Upper lobe of left lung (tissue), 6 donors: ENCODE measurements at places on chromosomes 7 and 10. TPM values are rescaled to one million over a fixed set of nuclear protein-coding genes. Genes with fewer than 3 reads are reported as not detected.

- DNase-seq = peak; percentile 33
- H3K27me3 ChIP-seq = no peaks in the 10 kb centered on the region
- H3K4me1 ChIP-seq = peaks cover 2% of the 10 kb centered on the region
- no peak overlapping the region for H3K27ac ChIP-seq
Observed at GRCh38 chr10:70267161-70267933, 16.5 kb downstream of the NPFFR1 start.

- H3K27ac ChIP-seq = no peak overlapping the region
- H3K36me3 ChIP-seq = no peaks in the 10 kb centered on the region
- no peak for DNase-seq
Observed at GRCh38 chr7:28759475-28759971, 198.6 kb downstream of the TRIL start.

DNA sequence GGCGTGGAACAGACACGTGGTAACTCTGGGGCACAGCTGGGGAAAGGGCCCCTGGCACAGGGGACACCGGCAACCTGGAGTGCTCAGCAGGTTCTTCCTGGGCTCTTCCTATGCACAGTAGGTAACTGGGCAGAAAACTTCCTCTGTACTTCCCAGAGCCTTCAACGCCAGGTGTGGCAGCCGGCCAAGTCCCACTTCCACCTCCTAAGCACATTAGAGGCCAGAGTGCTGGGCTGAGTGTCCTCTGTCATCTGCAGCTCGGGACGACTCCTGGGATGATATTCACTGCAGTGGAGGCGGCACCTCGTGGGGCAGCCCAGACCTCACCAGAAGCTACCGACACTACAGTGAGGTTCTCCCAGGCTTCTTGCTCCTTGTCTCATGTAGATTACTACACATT is 114.5 kb downstream of the LARP4B start:
- no peaks in the 10 kb centered on the region for H3K27me3 ChIP-seq
- no peak for DNase-seq
- peaks cover 36% of the 10 kb centered on the region for H3K36me3 ChIP-seq
- H3K4me1 ChIP-seq = peaks cover 24% of the 10 kb centered on the region
- H3K27ac ChIP-seq = no peak overlapping the region
- no peak overlapping the region for H3K4me3 ChIP-seq

The GSTO2 gene
- 11.2 TPM for total RNA-seq

GRCh38 chr7:52154382-52154781 is 837.8 kb upstream of the COBL start:
- no peak overlapping the region for H3K4me3 ChIP-seq
- no peaks in the 10 kb centered on the region for H3K4me1 ChIP-seq
- H3K27me3 ChIP-seq = no peaks in the 10 kb centered on the region
- no peak overlapping the region for H3K27ac ChIP-seq
- H3K36me3 ChIP-seq = no peaks in the 10 kb centered on the region
- no peak for DNase-seq

The SEC61A2 gene
- 4.3 TPM for total RNA-seq

The GSAP gene
- total RNA-seq = 62.8 TPM

The CYP26A1 gene
- total RNA-seq = not detected

The CPA2 gene
- total RNA-seq = not detected

The AGAP4 gene
- total RNA-seq = 12.1 TPM

GRCh38 chr10:19623321-19623720 is 192.9 kb upstream of the PLXDC2 start:
- H3K4me1 ChIP-seq = no peaks in the 10 kb centered on the region
- no peak for DNase-seq
- H3K27ac ChIP-seq = no peak overlapping the region

DNA sequence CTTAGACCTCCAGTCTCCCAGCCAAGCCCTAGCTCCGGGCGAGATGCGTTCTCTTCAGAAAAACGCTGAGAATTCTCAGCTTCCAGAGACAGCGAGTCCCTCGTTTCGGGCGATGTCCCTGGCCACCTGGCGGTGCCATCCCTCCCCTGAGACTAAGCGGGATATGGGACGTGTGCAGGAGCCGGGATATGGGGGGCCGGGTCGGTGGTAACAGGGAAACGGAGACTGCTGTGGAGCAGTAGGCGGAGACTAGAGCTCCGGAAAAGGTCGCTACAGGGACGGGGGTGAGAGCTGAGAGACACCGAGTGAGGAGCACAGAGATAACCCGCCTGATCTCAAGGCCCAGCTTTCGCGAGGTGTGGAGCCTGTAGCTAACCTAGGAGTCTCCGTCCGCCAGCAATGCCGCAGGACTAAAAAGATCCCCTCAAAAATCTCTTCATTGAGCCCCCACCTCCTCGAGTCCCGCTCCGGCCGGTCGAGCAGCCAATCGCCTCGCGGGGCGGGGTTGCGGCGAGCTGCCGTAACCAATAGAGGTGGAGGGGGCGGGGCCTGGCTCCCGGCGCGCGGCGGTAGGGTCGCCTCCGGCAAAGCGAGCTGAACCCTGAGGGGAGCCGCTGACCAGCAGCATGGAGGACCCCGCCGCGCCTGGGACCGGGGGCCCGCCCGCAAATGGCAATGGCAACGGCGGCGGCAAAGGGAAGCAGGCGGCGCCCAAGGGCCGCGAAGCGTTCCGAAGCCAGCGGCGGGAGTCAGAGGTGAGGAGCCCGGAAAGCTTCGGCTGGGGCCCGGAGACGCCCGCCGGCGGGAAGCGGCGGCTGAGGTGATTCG is at the start of gene STRIP2:
TSS of gene STRIP2 (plus strand) at position 586 of the 828 bp plus-strand sequence. CDS start at position 627, 41 bp downstream.
- peaks cover 9% of the 10 kb centered on the region for H3K4me1 ChIP-seq
- DNase-seq = peak; percentile 94
- no peaks in the 10 kb centered on the region for H3K36me3 ChIP-seq
- H3K4me3 ChIP-seq = peak within 1 kb of the TSS; percentile 92

DNA sequence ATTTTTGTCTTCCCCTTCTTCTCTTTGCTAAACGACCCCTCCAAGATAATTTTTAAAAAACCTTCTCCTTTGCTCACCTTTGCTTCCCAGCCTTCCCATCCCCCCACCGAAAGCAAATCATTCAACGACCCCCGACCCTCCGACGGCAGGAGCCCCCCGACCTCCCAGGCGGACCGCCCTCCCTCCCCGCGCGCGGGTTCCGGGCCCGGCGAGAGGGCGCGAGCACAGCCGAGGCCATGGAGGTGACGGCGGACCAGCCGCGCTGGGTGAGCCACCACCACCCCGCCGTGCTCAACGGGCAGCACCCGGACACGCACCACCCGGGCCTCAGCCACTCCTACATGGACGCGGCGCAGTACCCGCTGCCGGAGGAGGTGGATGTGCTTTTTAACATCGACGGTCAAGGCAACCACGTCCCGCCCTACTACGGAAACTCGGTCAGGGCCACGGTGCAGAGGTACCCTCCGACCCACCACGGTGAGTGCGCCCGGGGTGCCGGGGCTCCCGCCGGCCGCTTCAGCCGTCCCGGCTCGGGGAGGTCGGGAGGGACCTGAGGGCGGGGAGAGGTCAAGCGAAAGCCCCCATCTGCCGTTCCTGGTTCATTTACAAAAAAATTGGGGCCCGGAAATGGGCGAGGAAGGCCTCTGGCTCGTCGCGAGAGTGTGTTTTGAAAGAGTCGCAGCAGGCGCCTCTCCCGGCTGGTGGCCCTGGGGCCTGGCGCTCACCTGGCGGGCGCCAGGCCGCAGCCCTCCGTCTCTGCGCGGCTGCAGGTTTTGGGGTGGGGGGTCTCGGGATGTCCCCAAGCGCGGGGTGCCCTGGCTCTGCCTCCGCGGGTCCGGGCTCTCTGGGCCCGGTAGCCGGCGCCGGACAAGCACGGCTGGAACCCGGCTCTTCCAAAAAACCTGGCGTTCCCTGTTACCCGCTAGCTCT is 1.2 kb downstream of the GATA3 start:
- H3K36me3 ChIP-seq = no peaks in the 10 kb centered on the region
- peak; percentile 87 for DNase-seq
- H3K27ac ChIP-seq = peak overlapping the region; percentile 88
- H3K27me3 ChIP-seq = peaks cover 55% of the 10 kb centered on the region
- peaks cover 52% of the 10 kb centered on the region for H3K4me1 ChIP-seq

DNA sequence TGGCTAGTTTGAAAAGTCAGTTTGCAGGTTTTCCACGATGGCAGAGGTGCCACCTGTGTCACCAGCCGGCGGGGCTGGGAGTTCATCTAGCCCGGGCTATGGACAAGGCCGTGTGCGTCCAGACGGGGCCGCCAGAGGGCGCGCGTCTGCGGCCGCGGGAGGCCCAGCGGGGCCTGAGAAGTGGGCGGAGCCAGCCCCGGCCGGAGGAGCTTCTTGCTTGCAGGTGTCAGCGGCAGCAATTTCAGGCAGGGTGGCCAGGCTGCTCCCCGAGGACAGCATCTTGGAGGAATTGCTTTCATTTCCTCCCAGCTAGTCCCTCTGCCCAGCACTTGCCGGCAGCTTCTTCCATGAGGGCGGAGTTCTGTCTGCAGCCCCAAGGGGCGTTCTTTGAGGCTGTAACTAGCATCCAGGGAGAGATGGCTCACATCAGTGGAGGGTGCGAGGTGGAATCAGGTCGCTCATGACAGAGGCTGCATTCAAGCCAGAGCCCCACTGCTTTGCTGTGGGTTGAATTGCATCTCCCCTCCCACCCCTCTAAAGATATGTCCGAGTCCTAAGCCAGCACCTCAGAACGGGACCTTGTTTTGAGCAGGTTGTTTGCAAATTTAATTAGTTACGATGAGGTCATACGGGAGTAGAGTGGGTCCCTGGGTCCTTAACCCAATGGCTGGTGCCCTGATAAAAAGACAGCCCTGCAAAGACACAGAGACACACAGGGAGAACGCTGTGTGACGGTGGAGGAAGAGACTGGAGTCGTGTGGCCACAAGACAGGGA is 85.9 kb upstream of the MKI67 start:
- DNase-seq = peak; percentile 97
- no peaks in the 10 kb centered on the region for H3K36me3 ChIP-seq
- peak overlapping the region; percentile 13 for H3K4me3 ChIP-seq
- H3K27me3 ChIP-seq = no peaks in the 10 kb centered on the region
- H3K4me1 ChIP-seq = peaks cover 23% of the 10 kb centered on the region

- peaks cover 37% of the 10 kb centered on the region for H3K36me3 ChIP-seq
- DNase-seq = no peak
- H3K4me3 ChIP-seq = no peak overlapping the region
- H3K4me1 ChIP-seq = peaks cover 95% of the 10 kb centered on the region
- H3K27me3 ChIP-seq = no peaks in the 10 kb centered on the region
Observed at GRCh38 chr10:80506189-80506575, 31.5 kb upstream of the SH2D4B start.

DNA sequence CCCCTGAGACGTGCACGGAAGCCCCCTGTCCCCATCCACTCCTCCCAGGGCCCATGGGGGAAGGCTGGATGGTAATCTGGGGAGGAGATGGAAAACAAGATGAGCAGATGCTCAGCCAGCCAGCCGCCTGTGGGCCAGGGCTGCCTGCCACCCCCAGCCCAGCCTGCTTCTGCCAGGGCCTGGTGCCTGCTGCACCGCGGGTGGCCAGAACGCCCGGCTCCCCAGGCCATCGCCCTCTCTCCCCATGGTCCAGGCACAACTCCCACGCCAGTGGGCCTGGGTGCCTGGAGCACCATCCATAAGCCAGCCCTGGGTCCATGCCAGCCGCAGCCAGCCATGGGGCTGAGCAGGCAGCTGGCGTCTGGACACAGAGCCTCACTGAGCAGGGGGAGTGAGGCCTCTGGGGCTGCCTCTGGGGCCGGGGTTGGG is 57.2 kb upstream of the ELN start:
- H3K4me3 ChIP-seq = no peak overlapping the region
- H3K27ac ChIP-seq = no peak overlapping the region
- H3K36me3 ChIP-seq = no peaks in the 10 kb centered on the region
- peaks cover 6% of the 10 kb centered on the region for H3K4me1 ChIP-seq
- DNase-seq = peak; percentile 80

GRCh38 chr10:114713525-114714090 is 55.5 kb upstream of the ABLIM1 start:
- H3K27ac ChIP-seq = no peak overlapping the region
- no peaks in the 10 kb centered on the region for H3K36me3 ChIP-seq
- H3K27me3 ChIP-seq = no peaks in the 10 kb centered on the region

GRCh38 chr7:151599401-151600227 is 79.9 kb upstream of the RHEB start:
- DNase-seq = no peak
- H3K4me1 ChIP-seq = no peaks in the 10 kb centered on the region
- no peaks in the 10 kb centered on the region for H3K27me3 ChIP-seq
- peaks cover 15% of the 10 kb centered on the region for H3K36me3 ChIP-seq
- H3K4me3 ChIP-seq = no peak overlapping the region

The NUP42 gene
- total RNA-seq = 25.2 TPM

The ANXA11 gene
- 147 TPM for total RNA-seq
